ENCODE measurements at places on chromosomes 16 and 17.

DNA sequence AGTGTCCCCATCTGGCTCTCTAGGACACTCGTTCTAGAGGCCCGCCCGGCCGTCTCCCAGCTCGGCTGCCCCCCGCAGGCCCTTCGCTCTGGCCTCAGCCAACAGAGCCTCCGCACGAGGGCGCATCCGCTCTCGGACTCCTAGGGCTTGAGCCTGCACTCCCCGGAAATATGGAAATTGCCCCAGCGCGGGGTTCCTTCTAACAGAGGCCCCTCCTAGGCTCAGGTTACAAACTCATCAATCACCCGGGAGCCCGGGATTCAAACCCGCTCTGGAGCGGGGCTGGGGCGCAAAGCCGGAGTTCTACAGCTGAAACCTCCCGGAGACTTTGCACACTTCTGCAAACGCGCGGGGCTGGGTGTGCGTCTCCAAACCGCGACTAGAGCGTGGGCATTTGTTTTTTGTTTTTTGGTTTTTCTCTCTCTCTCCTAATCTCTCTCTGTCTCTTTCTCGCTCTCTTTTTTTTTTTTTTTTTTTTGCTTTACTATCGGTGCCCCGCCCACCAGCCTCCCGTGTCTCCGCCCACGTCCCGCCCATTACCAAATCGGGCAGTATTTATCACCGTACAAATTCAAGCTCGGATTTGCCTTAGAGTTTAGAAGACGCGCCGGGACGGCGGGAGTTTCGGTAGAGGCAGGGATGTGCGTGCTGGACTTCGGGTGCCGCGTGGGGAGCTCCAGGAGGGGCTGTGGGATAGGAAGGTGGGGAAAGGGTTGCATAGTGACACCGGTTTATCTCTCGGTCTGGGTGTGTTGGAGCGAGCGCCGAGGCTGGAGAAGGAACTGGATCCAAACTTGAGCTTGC lies 2.4 kb upstream of the FOXL1 start:
- DNase-seq: peak; percentile 93

- DNase-seq: no peak
Observed at GRCh38 chr16:72380283-72380682, 208.3 kb upstream of the PMFBP1 start.

DNA sequence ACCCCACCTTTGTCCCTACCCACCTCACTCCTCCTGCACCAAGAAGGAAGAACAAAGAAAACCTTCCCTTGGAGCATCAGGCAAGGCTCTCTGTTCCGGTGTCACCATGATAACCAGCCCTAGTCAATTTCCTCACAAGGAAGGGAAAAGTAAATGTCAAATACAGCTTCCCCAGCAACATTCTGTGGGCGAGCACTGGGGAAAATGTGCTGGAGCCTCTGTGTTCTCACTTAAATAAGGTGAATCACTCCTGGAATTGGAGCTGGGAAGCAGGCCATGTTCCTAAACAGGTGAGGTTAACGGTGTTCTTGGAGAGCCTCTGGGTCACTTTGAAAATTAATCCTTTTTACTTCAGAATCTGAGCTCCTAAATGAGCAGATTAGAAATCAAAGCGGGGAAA lies 427.9 kb upstream of the ERCC4 start:
- DNase-seq: no peak

- DNase-seq: no peak
Observed at GRCh38 chr17:28228986-28229729, 89.8 kb upstream of the TMEM97 start.

GRCh38 chr16:22627043-22627442 lies 116.4 kb downstream of the NPIPB5 start:
- no peak for DNase-seq

All from fibroblast of gingiva (primary cell).